ENCODE measurements at places on chromosomes 12 and 14.
A peak's percentile ranks its signal among the peaks of the same experiment; 100 is the strongest.

- DNase-seq: no peak
Measured at GRCh38 chr14:33291529-33292104, 352.9 kb downstream of the NPAS3 start.

GRCh38 chr14:106551265-106551664, 1024.9 kb downstream of the TMEM121 start:
- no peak for DNase-seq

DNA sequence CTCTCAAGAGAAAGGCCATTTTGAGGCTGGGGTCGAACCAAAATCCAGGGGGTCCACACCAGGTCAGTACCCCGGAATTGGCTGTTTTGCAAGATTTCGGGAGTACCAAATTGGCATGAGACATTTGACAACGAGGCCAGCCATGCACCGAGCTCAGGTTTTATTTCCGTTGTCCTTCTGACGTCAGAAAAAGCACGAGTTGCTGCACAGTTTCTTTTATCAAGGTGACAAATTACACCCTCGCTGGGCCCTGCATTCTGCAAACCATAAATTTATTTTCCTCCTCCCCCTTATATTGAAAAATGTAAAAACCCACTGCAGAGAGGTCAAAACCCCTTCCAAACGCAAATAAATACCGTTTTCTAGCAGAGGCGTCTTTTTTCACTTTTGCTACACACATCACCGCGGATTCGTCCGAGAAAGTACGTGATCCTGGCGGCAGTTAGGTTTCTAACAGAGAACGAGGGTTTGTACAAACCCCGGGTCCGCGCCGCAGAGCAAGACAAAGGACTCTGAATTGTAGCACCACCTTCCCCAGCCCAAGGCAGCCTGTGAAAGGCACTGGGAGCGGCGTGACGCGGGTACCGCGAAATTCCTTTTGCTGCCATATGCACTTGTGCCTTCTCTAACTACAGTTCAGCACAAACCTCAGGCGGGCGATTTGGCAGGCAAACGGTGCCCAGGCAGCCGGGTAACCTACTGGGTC, 1.8 kb downstream of the SLC38A1 start:
- peak; percentile 27 for DNase-seq

DNA sequence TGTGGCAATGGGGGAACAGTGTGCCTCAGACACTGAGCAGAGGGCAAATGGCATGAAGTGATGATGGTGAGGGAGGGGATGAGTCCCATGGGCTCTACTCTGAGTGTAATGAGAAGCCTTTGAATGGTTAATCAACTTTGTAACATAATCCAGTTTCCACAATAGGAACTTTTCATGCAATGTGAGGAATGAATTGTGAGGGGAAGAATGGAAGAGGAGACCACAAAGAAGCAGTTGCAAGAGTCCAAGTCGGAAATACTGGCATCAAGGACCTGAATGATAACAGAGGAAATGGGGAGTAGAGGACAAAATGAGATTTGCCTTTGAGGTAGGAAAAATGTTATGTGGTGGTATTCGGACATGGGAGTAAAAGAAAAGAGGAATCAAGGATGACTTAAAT, 476.9 kb upstream of the PRICKLE1 start:
- DNase-seq: no peak

DNA sequence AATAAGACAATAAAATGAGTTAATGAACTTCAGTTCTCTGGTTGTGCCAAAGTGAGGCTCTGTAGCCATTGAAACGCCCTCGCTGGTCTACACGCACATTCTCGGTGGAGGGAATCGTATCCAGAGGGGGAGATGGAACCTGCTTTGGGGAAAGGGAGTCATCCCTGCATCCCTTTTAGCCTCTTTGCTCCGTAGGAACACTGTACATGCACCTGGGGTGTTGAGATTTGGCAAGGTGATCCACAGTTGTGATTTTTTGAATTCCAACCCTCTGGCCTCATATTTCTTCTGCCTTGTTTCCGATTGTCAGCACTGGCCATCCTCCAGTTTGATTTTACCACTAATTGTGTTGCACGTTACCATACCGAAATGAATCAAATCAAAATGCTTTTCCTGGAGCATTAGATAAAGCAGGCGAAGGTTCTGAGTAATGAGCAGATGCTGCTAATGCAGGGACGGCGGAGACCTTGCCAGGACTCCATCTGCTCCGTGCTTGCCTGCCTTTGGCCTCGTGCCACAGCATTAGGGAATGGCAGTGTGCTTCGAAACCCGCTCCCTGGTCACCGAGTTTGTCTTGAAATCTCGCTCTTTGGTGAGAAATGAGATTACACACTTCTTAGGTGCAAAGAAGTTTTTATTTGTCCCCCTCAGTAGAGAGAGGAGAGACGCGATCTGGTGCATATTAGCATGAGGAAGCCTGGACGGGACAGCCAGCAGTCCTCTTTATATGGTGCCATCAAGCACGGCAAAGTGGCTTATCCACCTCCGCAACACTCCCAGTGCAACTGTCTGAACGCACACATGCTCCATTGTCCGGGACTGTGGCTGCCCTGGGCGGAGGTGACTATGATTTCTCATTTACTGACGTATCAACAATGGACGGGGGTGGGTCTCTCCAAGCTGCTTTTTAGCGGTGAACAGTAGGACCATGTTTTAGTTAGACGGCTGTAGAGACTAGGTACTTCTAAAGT, 59.1 kb downstream of the FBXW8 start:
- no peak for DNase-seq

- DNase-seq: no peak
Measured at GRCh38 chr14:50831726-50832168, 785 bp upstream of the NIN start.

DNA sequence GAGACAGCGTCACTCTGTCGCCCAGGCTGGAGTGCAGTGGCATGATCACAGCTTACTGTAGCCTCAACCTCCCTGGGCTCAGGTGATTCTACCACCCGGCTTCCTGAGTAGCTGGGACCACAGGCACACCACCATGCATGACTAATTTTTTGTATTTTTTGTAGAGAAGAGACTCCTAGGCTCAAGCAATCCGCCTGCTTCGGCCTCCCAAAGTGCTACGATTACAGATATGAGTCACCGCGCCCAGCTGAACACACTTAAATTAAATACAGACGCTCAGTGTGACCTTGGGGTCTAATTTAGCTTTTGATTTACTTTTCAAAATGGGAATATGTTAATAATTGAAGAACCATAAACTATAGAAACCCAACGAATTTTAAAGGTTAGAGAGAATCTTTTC, 77.2 kb downstream of the C2CD5 start:
- DNase-seq: no peak

DNA sequence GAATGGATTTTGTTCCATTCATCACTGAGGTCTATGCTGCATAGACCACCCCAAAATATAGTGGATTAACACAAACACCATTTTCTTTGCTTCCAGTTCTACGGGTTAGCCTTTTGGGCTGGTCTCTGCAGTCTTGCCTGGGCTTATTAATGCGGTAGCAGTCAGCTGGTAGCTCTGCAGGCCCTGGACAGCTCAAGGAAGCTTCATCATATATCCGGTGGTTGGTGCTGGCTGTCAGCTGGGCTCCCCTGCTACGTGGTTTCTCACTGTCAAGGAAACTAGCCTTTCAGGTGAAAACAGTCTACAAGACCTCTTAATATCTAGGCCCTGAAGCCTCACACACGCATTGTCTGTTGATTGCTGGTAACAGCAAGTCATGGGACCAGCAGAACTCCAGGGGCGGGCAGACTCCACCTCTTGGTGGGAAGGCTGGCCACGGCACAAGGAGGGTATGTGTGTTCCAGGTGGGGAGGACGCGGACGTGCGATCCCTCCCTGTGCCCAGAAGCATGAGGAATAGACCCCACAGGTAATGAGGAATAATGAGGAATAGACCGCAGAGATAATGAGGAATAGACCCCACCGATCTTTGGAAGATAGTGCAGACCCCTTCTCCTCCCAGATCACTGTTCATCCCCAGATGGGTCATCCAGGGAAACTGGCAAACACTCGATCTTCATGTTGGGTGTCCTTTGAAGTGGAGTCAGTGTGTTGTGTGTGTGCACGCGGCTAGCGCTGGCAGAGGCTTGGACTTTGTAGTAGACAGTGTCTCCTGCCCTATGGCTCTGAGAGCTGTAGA, 13.3 kb downstream of the TSPAN9 start:
- DNase-seq: no peak

- no peak for DNase-seq
Measured at GRCh38 chr12:109781668-109782325, 51.4 kb downstream of the TRPV4 start.

DNA sequence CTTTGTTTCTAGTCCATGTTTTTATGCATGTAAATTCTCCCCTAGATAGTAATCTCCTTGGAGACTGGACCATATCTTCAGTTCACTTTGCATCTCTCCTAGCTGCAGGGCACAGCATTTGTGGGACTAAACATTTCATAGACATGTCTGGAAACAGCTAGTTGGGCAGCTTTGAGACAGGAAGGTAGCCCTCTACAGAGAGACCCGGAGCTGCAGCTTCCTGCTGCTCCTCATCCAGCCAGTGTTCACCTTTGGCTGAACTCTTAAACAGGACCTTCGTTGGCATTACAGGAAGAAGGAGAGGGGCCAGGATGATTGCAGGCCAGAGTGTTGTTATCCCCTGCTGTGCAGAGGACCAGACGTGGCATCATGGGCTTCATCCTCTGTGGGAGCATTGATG, 52.9 kb downstream of the GNS start:
- no peak for DNase-seq

GRCh38 chr12:101567918-101568317, 26.9 kb upstream of the MYBPC1 start:
- no peak for DNase-seq

DNA sequence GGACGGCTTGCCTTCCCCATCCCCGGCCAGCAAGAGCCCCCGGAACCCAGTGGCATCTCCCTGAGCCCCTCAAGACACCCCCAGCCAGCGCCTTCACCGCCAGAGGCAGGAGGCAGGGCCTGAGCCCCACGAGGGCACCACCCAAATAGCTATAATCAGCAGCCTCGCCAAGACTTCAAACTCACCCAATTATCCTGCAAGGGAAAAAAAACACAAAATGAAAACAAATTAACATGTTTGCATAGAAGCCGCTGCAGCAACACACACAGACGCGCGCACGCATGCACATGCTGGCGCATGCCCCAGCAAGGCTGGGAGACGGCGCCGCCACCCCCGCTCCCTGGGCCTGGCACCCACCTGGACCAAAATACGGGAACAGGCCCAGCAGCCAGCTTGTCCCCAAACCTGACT, 15.8 kb downstream of the FAM222A start:
- DNase-seq: no peak

- no peak for DNase-seq
Measured at GRCh38 chr12:85626001-85626783, 210.0 kb downstream of the RASSF9 start.

DNA sequence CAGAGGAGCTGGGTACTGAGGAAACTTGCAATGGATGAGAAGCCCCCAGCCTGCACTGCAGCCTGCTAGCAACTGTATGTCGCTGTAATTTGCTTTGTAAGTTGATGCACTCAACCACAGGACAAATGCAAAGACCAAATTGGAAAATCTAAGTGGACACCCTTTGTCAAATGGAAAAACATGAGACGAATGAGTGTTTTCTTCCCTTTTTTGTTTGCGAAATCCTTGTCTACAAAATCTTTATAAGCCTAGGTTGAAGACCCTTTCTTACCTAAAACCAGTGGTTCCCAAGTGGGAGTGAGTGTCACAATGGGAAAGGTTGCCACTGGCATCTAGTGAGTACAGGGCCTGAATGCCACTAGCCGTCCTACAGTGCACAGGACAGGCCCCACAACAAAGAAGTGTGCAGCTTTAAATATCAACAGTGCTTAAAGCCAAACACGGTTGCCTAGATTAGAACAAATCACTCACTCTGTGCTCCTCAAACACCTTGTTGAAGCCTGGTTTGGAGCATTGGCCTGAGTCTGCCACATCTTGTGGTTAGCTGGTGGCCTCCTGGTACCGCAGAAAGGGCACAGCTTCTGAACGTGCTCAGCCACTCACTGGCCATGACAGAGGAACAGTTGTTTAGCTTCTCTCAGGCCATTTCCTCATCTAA, 7.6 kb upstream of the VASH1 start:
- DNase-seq: no peak

- no peak for DNase-seq
Measured at GRCh38 chr14:79549515-79549914, 661.8 kb downstream of the DIO2 start.

GRCh38 chr14:69263771-69264170, 3.8 kb downstream of the GALNT16 start:
- no peak for DNase-seq

DNA sequence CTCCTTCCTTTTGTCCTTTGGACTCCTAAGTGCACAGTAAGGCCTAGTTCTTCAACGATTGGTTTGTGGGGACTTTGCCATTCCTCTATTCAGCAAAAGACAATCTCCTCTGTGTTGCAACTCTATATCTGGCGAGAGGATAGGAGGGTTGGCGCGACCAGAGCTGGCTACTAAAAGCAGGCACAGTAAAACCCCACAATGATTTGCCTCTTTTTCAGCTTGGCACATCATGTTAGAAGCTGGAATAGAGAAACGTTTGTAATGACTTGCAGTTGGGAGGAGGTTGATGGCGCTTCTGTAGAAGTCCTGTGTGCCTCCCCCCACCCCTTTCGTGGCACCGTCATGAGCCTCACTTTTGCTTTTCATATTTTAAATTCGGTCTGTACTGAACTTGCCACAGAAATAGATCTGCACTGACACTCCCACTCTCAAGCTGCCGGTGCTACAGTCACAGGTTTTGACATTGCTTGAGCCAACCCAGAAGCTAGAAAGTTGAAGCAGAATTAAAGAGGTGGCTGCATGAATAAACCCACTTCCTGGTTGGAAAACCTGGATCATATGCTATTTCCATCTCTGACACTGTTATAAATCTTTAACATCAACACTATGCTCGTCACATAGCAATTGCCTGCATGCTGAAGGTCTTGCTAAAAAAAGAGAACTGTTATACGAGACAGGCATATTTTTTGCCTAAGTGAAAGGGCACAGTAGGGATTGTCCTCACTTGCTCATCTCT, 315.3 kb upstream of the PRICKLE1 start:
- DNase-seq: no peak

DNA sequence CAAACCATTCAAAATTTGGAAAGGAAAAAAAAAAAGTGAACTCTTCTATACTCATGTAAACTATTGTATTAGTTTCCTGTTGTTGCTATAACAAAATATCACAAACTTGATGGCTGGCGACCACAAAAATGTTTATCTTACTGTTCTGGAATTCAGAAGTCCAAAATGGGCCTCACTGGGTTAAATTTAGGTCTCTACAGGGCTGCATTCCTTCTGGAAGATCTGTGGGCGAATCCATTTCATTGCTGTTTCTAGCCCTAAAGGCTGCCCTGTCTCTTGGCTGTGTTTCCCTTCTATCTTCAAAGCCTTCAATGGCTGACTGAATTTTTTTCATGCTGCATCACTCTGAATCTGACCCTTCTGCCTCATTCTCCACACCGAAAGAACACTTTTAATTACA, 105.1 kb upstream of the NAV3 start:
- DNase-seq: no peak

- no peak for DNase-seq
Measured at GRCh38 chr14:94466706-94467370, 9.2 kb downstream of the SERPINA9 start.

DNA sequence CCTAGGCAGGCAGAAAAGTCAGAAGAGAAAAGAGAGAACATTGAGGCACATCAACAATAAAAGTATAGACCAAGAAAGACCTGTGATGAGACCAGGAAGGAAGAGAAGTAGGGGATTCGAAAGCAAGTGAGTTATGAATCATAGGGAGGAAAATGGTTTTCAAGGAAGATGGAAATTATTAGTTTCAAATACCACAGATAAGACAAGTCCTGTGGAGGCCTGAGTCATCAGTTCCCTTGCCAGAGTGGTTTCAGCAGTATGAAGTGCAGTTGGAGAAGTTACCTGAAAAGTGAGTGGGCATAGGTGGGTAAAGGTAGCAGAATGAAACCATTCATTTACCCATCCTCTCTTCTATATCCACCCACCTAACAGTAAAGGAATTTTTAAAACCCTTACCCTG, 25.2 kb upstream of the TSPAN8 start:
- no peak for DNase-seq

GRCh38 chr14:37081218-37081617, 91.2 kb downstream of the SLC25A21 start:
- no peak for DNase-seq

Data from omental fat pad (tissue), 4 donors.